ENCODE measurements at places on chromosomes 16 and 17. TPM values are rescaled to one million over a fixed set of nuclear protein-coding genes. Genes with fewer than 3 reads are reported as not detected.

Gene LHX1
- total RNA-seq, result not detected

DNA sequence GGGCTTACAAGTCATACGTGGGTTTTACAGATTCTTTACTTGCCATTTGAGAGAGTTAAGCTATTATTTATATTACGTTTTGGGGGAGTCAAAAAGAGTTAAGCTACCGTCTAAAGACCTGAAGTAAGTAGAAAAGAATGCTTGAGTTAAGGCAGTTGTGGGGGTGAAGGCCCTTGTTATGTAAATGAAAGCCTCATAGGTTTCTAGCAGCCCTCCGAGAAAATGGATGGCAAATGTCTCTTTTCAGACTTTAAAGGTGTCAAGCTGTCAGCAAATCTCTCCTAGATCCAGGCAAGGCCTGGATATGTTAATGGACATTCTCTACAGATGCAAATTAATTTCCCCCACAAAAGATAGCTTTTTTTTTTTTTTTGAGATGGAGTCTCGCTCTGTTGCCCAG, 7.2 kb upstream of the EIF4A3 start:
- DNase-seq, result no peak

Gene KCNJ18
- total RNA-seq, result not detected

Gene CCL8
- total RNA-seq, result 0.51 TPM

DNA sequence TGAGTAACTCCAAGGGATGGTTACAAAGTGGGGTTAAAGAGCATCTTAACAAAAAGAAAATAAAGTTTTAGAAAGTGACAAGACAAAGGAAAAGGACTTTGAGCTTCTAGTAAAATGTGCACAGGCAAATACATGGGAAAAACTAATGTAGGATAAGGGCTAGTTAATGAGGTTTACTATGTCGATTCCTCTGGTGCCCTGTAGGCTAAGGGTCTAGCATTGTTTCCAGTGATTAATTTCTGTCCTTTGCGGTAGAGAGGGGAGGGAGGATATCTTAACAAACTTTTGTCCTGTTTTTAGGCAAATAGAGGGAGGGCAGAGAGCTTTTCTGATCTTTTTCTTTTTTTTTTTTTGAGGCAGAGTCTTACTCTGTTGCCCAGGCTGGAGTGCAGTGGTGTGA, 96.6 kb upstream of the SIAH1 start:
- DNase-seq, result no peak

- DNase-seq, result peak; percentile 62
Measured at GRCh38 chr17:43356999-43357398, 41.8 kb upstream of the ARL4D start.

- DNase-seq, result no peak
Measured at GRCh38 chr17:6548034-6548433, 8.3 kb downstream of the PITPNM3 start.

Gene COL1A1
- 3,144 TPM for total RNA-seq

Gene USP43
- 1.0 TPM for total RNA-seq

DNA sequence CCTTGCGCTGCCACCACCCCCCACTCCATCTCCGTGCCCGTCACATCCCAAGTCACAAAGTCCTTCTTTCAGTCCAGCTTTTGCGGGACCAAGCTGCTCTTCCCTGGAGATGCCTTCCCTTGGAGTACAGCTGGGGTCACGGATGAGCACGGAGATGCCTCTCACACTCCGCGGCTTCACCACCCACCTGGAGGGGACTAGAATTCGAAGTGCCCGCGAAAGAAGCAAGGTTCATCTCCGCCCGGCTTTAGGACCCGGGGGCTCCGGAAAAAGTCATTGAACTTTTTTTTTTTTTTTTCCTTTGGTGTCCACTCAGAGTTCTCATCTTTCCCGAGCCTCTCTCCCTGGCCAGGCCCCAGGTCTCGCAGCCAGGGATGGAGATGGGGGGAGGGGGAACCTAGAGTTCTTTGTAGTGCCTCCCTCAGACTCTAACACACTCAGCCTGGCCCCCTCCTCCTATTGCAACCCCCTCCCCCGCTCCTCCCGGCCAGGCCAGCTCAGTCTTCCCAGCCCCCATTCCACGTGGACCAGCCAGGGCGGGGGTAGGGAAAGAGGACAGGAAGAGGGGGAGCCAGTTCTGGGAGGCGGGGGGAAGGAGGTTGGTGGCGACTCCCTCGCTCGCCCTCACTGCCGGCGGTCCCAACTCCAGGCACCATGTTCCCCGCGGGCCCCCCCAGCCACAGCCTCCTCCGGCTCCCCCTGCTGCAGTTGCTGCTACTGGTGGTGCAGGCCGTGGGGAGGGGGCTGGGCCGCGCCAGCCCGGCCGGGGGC, at the start of gene FKBP10:
FKBP10 (plus strand) TSS at position 624 of the 771 bp plus-strand sequence; CDS start at position 655, 31 bp downstream.
- peak; percentile 94 for DNase-seq

- peak; percentile 9 for DNase-seq
Measured at GRCh38 chr17:34709158-34709754, 129.9 kb downstream of the TMEM132E start.
